ENCODE measurements at places on chromosomes 3 and 15. TPM values are rescaled to one million over a fixed set of nuclear protein-coding genes. Genes with fewer than 3 reads are reported as not detected.

The GABRR3 gene
- not detected for total RNA-seq

The RYR3 gene
- total RNA-seq: 0.50 TPM

The IMPG2 gene
- 0.07 TPM for total RNA-seq

The TGM4 gene
- total RNA-seq: not detected

DNA sequence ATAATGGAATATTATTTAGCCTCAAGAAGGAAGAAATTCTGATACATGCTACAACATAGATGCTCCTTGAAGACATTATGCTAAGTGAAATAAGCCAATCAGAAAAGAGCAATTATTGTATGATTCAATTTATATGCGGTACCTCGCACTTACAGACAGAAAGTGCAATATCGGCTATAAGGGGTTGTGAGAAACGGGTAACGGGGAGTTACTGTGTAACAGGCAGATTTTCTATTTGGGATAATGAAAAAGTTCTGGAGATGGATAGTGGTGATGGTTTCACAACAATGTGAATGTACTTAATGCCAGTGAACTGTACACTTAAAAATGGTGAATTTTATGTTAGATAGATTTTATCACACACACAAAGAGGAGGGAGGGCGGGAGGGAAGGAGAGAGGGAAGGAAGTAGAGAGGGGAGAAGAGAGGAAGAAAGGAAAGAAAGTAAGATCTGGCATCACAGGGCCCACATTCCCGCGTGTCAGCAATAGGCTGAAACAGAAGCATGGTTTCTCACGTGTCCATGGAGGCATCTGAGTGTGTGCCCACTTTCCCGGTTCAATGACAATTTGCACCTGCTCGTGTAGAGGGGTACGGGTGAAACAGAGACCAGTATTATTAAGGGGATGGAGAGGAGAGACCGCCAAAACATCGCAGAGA, 700 bp upstream of the BLM start:
- DNase-seq: no peak

GRCh38 chr15:68787609-68788263, 33.0 kb downstream of the ANP32A start:
- DNase-seq: no peak

- DNase-seq: no peak
Measured at GRCh38 chr15:91316126-91316525, 216.1 kb downstream of the SV2B start.

- no peak for DNase-seq
Measured at GRCh38 chr3:133042778-133043177, 4.6 kb downstream of the TMEM108 start.

DNA sequence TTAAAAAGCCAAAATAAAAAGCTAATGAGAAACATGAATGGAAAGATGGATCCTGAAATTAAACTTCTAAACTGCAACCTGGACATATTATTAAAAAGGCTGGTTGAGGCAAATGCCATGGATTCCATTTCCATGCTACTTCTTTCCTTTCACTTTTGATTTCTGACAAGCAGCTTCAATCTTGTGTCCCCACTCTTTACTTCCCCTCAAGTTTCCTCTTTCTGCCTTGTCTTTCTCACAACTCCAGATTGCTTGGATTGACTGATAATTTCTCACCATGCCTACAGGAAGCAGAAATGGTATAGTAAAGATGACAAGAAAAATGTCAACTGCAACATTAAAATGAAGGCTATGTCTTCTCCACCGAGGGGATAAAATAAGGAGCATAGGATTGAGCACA, 1136.7 kb downstream of the TUSC7 start:
- DNase-seq: no peak

DNA sequence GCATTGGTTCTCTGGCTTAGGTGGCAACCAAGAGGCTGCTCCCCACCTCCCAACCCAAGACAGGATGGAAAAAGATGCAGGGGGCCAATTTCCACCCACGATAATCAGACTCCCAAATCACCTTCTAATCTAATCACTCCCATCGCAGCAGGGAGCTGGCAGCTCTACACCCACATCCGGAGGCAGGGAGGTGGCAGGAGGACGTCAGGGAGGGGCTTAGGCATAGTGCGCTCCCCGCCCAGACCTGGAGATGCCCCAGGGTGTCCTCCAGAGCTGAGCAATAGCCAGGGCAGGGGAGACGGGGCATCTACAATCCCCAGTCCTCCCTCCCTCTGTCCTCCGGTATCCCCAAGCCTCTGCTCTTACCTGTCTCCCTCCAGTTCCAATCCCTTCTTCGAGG, 70.5 kb upstream of the SEC13 start:
- no peak for DNase-seq

DNA sequence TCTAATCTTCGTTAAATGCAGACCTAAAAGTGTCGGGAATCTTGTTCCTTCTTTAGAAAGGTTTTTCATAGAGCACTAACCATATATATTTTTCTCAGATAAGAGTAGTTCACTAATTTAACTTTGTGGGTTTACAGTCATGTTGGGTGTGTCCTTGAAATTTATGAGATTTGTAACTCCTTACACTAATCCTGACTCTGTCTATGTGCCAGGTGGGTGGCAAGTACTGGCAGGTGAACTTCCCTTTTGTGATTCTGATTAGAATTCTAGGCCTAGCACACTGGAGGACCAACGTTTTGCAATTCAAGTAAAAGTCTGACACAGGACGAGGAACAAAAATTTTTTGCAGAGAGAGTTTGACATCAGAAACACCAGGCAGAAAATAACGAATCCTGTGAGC, 220.1 kb downstream of the P3H2 start:
- DNase-seq: no peak

GRCh38 chr3:134972836-134973455, 177.9 kb downstream of the EPHB1 start:
- no peak for DNase-seq

Data from kidney epithelial cell (primary cell).